Colonic mucosa (tissue), 4 donors: ENCODE measurements at places on chromosomes 1 and 21.

DNA sequence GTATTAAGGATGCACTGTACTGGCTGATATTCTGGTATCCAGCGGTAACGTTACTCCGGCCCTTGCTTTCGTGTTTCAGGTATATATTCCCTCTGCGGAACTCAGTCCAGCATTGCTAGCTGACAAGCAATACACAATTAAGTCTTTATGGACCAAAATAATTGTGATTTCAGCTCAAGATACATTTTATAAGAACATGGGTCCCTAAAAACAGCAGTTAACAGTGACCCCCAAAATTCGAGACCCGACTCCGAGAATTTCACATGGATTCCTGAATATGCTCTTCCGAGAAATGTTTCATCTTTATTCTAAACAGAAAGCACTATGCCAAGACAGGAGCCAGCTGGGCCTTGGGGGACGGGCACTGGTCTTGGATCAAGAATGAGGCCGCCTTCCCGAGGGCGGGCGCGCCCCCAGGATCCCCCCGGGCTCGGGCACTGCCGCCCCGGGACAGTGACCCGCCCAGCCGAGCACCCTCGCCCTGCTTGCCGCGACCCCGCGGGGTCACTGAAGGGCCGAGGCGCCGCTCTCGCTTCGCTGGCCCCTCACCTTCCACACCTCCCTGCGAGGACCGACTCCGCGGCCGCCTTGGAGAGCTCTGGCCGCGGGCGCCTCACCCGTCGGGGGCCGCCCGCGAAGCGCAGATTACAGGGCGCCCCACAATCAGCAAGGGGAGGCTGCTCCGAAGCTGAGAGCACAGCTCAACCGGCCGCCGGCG lies 610 bp downstream of the SCYL3 start:
- H3K27ac ChIP-seq, result peak overlapping the region; percentile 94
- H3K4me1 ChIP-seq, result no peaks in the 10 kb centered on the region
- H3K27me3 ChIP-seq, result no peaks in the 10 kb centered on the region
- H3K36me3 ChIP-seq, result peaks cover 2% of the 10 kb centered on the region
- DNase-seq, result peak; percentile 39

- H3K27me3 ChIP-seq, result no peaks in the 10 kb centered on the region
- DNase-seq, result peak; percentile 38
- H3K36me3 ChIP-seq, result no peaks in the 10 kb centered on the region
- no peak overlapping the region for H3K27ac ChIP-seq
Observed at GRCh38 chr21:34029743-34030528, 43.4 kb upstream of the MRPS6 start.

- H3K36me3 ChIP-seq, result no peaks in the 10 kb centered on the region
- no peaks in the 10 kb centered on the region for H3K27me3 ChIP-seq
- H3K27ac ChIP-seq, result no peak overlapping the region
- peaks cover 10% of the 10 kb centered on the region for H3K4me1 ChIP-seq
- no peak for DNase-seq
Observed at GRCh38 chr1:9842073-9842711, 18.4 kb upstream of the CLSTN1 start.

DNA sequence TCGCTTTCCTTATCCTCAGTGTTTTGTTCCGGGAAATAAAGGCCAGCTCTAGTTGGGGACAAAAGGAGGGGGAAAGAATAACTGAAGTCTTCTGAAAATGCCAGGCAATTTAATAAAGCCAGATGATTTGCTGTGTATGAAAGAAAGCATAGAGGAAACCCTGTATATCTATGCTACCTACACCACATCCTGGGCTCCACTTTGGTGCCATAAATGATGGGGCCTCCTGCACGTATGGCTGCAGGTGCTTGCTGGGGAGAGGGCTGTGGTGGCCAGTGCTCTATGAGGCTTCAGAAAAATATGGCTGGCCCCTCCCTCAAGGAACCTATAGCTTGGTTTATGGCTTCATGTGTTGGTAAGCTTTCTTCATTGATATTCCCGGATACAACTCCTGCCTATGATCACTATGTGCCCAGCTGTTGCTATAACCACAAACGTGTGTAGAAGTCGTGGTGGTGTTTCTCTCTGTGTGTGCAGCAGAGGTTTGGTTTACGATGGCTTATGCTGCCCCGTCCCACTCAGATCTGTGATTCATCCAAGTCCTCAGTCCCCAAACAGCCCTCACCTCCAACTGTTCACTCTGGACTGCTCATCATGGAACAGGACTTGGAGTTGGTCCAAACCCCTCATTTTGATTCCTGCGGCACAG lies 59.5 kb downstream of the BACE2 start:
- no peak for DNase-seq
- no peaks in the 10 kb centered on the region for H3K36me3 ChIP-seq
- H3K4me1 ChIP-seq, result no peaks in the 10 kb centered on the region
- no peak overlapping the region for H3K4me3 ChIP-seq
- H3K27me3 ChIP-seq, result no peaks in the 10 kb centered on the region

DNA sequence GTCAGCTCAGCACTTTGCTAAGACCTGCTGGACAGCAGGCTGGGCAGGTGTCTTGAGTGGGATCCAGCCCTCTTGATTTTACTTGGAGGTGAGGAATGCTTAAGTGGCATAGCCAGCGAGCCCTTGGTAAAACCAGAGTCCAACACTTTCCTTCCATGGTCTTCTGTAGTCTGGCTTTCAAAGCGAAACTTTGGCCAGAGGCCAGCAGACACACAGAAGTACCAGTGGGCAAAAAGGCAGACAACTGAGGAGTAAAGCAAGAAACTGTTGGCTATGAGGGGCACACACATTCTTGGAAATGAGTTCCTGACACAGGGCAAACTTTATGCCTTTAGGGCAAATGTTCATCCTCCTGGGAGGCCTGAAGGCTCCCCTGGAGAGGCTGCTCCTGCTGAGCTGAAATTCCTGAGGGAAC lies 281.0 kb upstream of the POU3F1 start:
- H3K4me1 ChIP-seq, result no peaks in the 10 kb centered on the region
- no peak overlapping the region for H3K27ac ChIP-seq
- DNase-seq, result no peak
- no peaks in the 10 kb centered on the region for H3K36me3 ChIP-seq
